ENCODE measurements at places on chromosomes 5 and 9.

GRCh38 chr9:89884356-89885083, 279.7 kb downstream of the GADD45G start:
- no peak for DNase-seq

- DNase-seq: no peak
Measured at GRCh38 chr5:119410448-119411159, 41.7 kb upstream of the HSD17B4 start.

- no peak for DNase-seq
Measured at GRCh38 chr9:124479947-124480620, 27.1 kb downstream of the NR5A1 start.

GRCh38 chr5:41112486-41113455, 41.6 kb upstream of the MROH2B start:
- no peak for DNase-seq

GRCh38 chr9:137771580-137771979, 106.0 kb upstream of the CACNA1B start:
- no peak for DNase-seq

- DNase-seq: no peak
Measured at GRCh38 chr5:137075163-137075970, 423.8 kb downstream of the SPOCK1 start.

- no peak for DNase-seq
Measured at GRCh38 chr5:50300878-50301277, 140.2 kb downstream of the EMB start.

DNA sequence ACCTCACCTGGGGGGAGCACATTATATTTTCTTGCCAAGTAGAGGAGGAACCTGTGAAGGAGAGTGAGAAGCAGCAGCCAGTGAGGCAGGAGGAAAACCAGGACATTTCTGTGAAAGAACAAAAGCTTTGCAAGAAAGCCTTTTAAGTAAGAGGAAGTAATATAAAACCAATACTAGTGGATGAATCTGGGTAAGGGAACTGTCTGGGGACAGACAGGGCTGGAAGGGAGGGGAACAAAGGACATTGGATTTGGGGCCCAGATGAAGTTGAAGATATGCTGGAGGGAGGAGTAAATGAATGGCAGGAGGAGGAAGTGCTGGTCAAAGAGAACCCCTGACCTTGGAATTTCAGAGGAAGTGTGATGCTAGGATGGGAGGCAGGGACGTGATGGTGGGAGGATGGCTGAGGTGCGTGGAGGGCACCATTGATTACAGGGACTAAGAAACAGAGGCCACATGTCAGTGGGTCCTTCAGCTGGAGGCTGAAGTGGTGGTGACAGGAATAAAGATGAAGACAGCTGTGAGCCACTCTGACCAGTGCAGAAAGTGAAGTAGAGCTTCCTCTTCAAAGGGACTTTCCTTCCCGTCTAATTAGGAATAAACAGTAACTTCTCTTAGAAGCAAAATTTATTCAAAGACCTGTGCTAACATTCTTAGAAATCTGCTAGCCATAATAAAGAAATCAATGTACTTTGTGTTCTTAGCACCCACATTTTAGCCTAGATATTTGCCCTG, 43.5 kb upstream of the FABP6 start:
- no peak for DNase-seq

DNA sequence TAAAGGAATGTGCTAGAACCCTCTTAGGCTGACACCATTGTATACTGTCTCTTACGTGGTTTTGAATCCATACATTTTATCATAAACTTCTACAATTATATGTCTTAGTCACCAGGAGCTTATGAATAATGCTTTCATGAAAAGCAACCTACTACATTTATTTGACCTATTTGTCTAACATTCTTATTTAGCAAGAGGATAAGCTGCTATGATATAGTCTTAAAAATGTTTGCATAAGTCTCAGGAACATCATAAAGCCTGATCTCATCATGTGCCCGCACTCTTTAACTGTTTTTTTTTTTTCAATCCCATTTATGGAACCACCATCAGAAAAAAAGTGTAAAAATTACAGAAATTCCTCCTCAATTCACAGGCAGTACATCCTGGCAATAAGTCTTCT, 59.7 kb downstream of the CDH12 start:
- DNase-seq: no peak

DNA sequence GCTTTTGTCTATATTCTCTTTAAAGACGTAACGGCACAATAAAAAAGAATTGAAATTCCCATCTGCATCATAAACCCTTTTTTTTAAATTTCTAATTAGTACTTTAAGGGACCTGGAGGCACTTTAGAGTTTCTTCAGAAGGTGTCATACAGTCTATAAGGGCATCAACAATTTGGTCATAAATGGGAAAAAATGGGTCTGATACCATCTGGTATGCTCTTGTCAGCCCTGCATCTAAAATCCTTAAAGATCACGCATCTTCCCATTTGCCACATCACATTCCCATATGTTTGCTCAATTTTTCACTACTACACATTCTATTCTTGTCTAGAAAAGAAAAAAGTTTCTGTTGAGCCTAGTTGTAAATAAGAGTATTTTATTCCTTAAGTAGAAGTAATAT, 53.8 kb downstream of the COX7C start:
- DNase-seq: no peak

GRCh38 chr5:142600092-142600491, 85.8 kb downstream of the FGF1 start:
- no peak for DNase-seq

- no peak for DNase-seq
Measured at GRCh38 chr5:150428106-150428876, 15.6 kb upstream of the CD74 start.

GRCh38 chr5:76367623-76368371, 35.3 kb upstream of the IQGAP2 start:
- no peak for DNase-seq

GRCh38 chr9:83266666-83267496, 203.9 kb upstream of the RASEF start:
- no peak for DNase-seq

GRCh38 chr5:15595929-15596328, 95.9 kb downstream of the FBXL7 start:
- no peak for DNase-seq

GRCh38 chr5:132059696-132060500, 557 bp upstream of the IL3 start:
- no peak for DNase-seq

GRCh38 chr5:128844354-128844923, 120.8 kb upstream of the SLC27A6 start:
- no peak for DNase-seq

DNA sequence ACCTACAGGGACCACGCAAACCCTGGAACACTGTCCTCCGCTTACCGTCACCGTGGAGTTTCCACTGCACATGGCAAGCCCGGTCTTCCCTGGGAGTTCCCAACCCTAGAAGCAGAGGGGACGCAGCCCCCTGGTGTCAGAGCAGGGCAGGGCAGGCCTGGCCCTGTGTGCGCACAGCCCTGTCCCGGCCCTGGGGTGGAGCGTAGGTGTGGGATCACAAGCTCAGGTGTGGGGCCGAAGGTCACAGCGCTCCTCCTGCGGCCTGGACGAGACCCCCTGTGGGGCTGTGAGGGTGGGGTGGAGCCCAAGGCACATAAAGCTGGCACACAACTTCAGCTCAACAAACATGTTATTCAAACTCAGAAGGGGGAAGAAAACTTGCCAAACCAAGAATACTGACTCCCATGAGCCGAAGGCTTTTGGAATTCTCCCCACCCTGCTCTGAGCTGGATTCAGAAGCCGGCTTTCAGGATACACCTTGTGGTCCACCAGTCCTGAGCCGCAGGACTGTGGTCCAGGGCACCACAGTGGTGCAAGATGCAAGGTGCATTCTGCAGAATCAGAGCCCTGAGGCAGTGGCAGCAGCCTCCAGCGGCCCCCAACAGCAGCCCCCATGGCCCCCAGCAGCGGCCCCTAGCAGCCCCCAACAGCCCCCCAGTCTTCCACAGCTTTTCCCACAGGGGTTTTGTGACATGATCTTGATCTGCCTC, 11.8 kb upstream of the EXOC3 start:
- no peak for DNase-seq

GRCh38 chr5:173238312-173239232, 3.6 kb upstream of the NKX2-5 start:
- DNase-seq: no peak

- no peak for DNase-seq
Measured at GRCh38 chr5:131171276-131171810, 599 bp downstream of the LYRM7 start.

DNA sequence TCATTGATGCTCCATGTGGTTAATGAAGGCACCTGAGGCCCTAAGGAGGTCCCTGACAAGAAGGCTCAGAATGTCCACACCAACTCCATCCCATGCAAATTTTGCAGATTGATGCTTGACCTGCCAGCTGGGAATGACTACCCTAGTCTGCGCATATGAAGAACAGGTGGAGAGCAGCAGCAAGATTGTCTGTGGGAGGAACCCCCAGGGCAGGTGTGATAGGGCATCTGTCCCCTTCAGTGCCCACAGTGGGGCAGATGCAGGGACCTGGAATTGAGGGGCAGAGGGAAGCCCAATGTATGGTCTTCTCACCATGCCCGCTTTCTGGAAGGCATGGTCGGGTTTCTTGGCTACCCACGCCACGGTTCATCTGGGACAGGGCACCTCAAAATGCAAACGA, 79.6 kb downstream of the MACROH2A1 start:
- DNase-seq: no peak

- no peak for DNase-seq
Measured at GRCh38 chr5:110851357-110851756, 112.5 kb downstream of the SLC25A46 start.

- DNase-seq: peak; percentile 19
Measured at GRCh38 chr9:84668196-84669012, 1.1 kb upstream of the NTRK2 start.

- DNase-seq: no peak
Measured at GRCh38 chr5:79847561-79847960, 143.5 kb downstream of the MTX3 start.

DNA sequence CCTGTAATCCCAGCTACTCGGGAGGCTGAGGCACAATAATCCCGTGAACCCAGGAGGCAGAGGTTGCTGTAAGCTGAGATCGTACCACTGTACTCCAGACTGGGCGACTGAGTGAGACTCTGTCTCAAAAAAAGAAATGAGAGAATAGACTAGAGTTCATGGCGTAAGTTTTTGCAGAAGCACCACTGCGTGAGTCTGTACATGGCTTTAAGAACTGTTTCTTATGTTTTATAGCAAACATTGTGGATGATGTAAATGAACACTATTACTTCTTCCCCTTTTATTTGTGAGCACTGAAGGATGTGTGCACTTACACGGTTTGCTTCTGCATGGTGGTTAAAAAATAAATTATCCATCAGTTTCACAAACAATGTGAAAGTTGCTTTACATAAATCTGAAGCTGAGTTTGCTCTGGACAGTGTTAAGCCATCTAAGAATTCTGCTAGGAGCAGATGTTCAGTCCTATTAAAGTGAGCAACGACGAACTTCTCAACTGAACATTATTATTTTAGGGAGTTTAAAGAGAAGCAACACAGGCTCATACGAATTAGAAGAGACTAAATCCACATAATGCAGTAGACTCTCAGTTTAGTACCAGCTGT, 52.5 kb downstream of the ZFAND5 start:
- no peak for DNase-seq

All from amniotic stem cell (primary cell).